ENCODE measurements at places on chromosomes 5 and 9.

DNA sequence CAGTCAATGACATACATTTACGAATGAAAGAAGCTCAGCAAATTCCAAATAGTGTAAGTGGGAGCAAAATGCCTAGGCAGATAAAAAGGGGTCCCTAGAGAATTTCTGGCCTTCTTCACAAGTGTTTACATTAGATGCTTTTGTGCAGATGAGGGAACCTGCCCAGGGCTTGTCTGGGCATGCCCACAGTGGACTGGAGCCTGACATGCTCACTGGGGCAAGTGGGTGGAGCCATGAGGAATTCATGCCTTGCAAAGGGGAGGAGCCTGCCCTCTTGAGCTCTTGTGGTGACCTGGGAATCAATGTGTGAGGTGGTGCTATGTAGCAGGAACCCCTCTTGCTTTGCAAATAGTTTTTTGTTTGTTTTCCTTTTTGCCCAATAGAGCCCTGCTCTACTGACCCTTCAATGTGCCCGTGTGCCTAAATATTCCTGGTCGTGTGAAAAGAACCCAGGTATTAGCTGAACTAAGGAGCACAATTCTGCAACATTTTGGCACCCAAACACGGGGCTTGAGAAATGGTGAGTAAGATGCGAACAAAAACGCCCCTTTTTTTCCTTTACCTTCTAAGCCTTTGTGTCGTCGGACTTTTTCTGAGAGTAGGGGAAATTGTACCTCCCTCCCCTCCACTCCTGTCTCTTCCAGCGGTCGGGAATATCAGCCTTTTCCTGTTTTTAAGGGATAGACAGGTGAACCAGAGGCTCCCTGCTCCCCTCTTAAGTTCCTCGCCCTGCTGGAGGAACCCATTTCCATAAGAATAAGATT is 433.8 kb upstream of the CDH9 start:
- no peak for DNase-seq

DNA sequence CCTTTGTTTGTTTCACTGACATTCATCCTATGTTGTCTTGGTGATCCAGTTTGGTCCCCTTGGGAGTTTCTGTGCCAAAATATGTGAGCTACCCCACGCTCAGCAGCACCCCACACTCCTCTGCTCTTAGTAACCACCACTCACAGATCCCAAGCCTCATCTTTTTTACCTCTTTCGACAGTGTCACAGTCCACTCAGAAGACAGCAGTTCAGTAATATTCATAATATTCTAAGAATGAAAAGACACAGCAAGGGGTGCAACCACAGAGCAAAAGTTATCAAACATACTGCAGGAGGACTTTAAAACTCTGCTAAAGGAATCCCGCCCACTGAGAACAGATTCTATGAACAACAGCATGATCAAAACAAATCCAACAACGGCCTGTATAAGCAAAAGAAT is 28.2 kb downstream of the RNF130 start:
- DNase-seq, result no peak

GRCh38 chr9:948497-948896 is 28.0 kb upstream of the DMRT3 start:
- DNase-seq, result no peak

DNA sequence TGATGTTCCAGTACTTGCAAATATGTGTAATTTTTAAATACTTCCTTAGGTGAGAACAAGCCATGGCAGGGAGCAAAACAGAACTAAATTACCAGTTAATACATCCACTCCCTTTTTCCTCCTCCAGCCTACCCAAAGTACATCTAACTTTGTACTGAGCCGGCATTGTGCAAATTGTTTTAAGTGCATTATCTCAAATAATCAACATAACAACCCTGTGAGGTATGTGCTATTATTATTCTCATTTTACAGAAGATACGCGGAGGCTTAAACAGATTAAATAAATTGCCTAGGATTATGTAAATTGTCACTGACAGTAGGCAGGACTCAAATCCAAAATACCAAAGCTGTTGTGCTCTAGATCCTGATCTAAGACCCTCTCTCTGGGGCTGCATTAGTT is 55.5 kb upstream of the KLF4 start:
- no peak for DNase-seq

DNA sequence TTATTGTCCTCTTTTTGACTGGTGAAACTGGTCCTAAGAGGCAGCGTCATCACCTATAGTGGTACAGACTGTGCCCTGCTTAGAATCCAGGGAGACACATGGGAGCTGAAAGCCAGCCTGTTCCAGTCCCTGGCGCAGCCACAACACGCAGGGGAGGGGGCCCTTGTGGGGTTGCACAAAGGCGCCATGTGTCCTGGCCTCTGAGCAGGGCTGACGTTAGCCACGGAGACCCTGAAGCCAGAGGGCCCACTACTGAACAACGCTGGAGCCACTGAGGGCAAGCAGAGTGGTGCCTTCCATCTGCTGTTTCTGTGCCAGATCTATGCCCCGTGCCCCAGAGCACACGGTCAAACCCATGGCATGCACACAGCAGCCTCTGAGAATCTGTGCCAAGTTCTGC is 147.3 kb downstream of the ACTL7B start:
- DNase-seq, result peak; percentile 58

DNA sequence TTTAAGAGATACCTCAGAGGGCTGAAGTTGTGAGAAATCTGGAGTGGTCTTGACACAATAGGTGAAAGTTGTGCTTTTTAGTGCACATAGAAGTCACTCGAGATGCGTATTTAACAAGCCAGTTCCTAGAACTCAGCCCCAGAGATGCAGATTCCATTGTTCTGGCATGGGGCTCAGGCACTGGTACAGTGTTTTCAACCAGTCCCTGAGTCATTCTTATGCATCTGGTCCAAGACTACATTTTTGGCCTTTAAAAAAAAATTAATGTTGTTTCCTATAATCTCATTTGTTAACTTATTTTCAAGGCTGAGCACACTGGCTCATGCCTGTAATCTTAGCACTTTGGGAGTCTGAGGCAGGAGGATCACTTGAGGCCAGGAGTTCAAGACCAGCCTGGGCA is 29.6 kb downstream of the PTTG1 start:
- DNase-seq, result no peak

DNA sequence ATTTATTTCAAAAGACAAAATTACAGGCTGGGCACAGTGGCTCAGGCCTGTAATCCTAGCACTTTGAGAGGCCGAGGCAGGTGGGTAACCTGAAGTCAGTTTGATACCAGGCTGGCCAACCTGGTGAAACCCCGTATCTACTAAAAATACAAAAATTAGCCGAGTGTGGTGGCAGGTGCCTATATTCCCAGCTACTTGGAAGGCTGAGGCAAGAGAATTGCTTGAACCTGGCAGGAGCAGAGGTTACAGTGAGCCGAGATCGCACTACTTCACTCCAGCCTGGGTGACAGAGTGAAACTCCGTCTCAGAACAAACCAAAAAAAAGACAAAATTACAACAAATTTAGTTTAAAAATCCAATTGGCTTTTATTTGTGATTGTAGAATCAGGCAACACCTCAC is 14.3 kb upstream of the SLC30A5 start:
- no peak for DNase-seq

DNA sequence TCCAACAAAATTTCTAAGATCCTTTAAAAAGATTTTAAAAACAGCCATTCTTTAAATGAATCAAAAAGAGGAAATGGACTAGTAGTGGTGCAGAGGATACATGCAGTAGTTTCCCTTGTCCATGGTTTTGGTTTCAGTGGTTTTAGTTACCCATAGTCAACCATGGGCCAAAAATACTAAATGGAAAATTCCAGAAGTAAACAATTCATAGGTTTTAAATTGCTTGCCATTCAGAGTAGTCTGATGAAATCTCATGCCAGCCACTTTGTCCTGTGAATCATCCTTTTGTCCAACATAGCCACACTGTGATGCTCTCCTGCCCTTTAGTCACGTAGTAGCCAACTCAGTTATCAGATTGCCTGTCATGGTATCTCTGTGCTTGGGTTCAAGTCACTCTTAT is 286.1 kb downstream of the ANXA1 start:
- DNase-seq, result no peak

Data from right cardiac atrium (tissue), 5 donors.